Stimulated activated CD8-positive, alpha-beta memory T cell treated with anti-CD3 and anti-CD28 coated beads, Interleukin-2, amount 100 ng/mL, for 48 hours (primary cell): ENCODE measurements at places on chromosomes 3 and 15.

DNA sequence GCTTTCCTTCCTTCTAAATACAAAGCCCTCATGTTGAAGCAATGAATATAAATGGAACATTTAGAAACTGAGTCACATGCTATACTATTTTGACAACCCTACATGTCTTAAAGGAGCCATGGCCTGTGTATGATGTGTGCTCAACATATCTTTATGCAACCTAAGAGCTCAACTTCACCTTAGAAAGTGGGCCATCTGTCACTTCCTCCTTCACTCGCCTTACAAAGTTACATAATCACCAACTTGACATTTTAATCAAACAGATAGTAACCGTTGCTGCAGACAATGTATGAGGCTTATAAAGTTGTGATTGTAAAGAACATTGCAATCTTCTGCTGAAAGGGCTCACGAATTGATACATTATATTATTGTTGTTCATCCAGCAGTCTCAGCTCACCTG is 163.6 kb downstream of the SERPINI1 start:
- DNase-seq: no peak

GRCh38 chr15:78149805-78150751 is 916 bp downstream of the IDH3A start:
- DNase-seq: no peak

GRCh38 chr3:87272718-87273341 is 3.6 kb downstream of the POU1F1 start:
- DNase-seq: no peak

- DNase-seq: no peak
Measured at GRCh38 chr3:132293251-132293650, 24.0 kb upstream of the ACP3 start.

GRCh38 chr3:14764331-14765059 is 54.3 kb upstream of the FGD5 start:
- DNase-seq: no peak

DNA sequence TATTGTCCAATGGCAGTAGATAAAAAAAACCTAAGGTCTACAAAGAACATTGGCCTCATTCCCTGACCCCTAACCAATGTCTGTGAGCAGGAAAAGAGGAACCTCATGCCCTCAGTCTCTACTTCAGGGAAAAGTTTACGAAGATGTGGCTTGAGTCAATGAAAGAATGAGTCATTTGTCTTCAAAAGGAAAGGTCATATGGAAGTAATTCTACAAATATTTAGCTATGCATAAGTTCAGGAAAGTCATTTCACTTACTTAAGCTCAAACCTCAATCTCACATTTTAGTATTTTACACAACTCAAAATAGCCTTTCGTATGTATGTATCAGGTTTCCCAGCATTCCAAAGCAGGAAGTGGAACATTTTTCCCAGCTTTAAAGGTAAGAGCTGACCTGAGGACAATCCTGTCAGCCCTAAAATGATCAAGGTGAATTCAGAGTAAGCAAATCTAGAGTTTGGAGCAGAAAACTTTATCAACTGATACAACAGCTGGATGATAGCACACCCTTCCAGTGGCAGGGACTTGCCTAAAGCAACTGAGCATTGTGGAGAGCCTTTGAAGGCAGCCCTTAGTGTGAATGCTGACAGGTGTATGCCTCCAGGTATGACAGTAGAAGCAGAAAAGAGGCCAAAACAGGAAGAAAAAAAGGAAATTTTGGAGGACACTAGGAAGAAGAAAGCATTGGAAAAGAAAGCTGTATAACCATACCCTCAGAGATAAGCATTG is 53.9 kb upstream of the ACKR4 start:
- no peak for DNase-seq

- DNase-seq: no peak
Measured at GRCh38 chr15:79211481-79211880, 71.0 kb upstream of the ANKRD34C start.

GRCh38 chr3:184417619-184418327 is 37.9 kb downstream of the CHRD start:
- DNase-seq: peak; percentile 60

DNA sequence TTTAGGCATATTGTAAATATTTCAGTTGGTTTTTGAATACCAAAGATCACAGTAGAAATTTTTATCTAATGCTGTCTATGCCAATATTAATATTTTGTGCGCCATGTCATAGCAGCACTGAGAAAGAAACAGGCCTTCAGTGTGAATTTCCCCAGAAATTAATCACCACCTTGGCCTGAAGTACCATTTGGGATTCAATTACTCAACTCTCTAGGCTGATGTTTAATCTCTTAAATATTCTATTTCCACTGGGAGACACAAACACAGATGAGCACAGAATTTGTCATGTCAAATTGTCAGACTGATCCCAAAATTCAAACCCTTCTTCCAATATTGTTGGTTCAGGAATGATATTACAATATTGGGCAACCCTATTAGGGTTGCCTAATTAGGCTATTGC is 509.3 kb downstream of the ROBO1 start:
- no peak for DNase-seq

- DNase-seq: no peak
Measured at GRCh38 chr15:62477929-62478328, 312.8 kb upstream of the C2CD4B start.

DNA sequence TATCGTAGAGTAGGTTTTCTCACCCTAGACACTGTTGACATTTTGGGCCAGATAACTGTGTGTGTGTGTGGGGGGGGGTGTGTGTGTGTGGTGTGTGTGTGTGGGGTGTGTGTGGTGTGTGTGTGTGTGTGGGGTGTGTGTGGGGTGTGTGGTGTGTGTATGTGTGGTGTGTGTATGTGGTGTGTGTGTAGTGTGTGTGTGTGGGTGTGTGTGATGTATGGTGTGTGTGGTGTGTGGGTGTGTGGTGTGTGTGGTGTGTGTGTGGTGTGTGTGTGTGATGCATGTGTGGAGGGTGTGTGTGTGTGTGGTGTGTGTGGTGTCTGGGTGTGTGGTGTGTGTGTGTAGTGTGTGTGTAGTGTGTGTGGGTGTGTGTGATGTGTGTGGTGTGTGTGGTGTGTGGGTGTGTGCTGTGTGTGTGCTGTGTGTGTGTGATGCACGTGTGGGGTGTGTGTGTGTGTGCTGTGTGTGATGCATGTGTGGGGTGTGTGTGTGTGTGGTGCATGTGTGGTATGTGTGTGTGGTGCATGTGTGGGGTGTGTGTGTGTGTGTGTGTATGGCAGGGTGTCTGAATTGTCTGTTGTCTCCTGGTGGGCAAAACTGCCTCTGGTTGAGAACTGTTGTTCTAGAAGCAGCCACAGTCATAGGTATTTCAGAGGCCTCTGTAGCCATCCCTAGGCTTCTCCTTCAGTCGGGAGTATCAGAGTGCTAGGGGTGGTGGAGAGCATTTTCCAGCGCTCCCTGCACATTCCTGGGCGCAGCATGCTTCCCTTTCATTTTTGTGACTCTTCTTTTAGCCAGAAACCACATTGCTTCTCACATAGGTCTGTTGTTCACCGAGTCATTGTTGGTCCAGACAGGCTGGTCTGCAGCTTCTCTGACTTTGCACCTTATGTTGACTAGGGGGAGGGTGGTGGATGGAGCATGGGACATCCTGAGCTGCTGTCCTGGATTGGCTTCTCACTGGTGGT is 84.4 kb downstream of the THSD4 start:
- no peak for DNase-seq

GRCh38 chr15:40365016-40365415 is 7.0 kb downstream of the DISP2 start:
- DNase-seq: no peak

DNA sequence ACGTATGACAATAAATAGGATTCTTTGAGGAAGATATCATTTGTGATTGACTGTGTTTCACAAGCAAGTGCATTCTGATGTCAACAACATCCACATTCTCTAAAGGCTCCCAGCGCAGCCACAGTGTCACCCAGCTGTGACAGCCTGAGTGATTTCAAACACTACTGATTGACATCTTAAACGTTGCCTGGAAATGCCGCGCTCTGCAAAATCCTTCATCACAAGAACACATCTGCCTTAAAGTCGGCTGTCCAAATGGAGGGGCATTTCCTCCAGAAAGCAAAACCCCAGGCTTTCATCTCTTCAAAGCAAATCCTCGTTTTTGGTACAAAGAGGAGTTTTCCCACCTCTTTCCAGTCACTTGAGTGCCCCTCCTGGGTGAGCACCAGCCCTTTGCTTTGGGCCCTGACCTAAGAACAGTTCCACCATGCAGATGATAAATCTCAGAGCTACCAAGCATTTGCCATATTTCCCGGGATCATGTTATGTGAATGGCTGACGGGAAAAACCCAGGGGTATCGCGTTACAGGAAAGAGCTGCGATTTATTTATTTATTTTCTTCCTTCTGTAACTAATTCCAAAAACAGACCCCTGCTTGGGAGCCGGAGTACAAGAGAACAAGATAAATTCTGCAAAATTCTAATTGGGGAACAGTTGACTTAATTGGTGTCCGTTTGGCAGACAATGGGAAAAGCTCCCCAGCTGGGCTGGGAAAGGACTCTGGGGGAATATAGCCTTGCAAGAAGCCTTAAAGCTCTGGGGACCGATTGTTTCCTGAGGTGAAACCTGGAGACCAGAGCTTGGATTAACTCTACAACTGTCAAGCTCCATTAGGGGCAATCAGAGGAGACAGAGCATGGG is 703.8 kb upstream of the NR2F2 start:
- no peak for DNase-seq

GRCh38 chr3:178907081-178907480 is 164.5 kb downstream of the ZMAT3 start:
- DNase-seq: no peak

GRCh38 chr3:58005669-58006068 is 2.6 kb upstream of the FLNB start:
- DNase-seq: no peak

GRCh38 chr3:7962301-7962700 is 539.3 kb upstream of the LMCD1 start:
- DNase-seq: no peak

GRCh38 chr15:94306700-94307650 is 75.6 kb downstream of the MCTP2 start:
- DNase-seq: peak; percentile 10

GRCh38 chr3:12916159-12916558 is 74.8 kb upstream of the RPL32 start:
- DNase-seq: peak; percentile 18

GRCh38 chr15:32905481-32905880 is 187.7 kb downstream of the GREM1 start:
- DNase-seq: no peak

GRCh38 chr3:16559653-16560365 is 45.4 kb downstream of the DAZL start:
- DNase-seq: no peak

GRCh38 chr15:42499858-42500609 is 4.6 kb downstream of the SNAP23 start:
- no peak for DNase-seq

DNA sequence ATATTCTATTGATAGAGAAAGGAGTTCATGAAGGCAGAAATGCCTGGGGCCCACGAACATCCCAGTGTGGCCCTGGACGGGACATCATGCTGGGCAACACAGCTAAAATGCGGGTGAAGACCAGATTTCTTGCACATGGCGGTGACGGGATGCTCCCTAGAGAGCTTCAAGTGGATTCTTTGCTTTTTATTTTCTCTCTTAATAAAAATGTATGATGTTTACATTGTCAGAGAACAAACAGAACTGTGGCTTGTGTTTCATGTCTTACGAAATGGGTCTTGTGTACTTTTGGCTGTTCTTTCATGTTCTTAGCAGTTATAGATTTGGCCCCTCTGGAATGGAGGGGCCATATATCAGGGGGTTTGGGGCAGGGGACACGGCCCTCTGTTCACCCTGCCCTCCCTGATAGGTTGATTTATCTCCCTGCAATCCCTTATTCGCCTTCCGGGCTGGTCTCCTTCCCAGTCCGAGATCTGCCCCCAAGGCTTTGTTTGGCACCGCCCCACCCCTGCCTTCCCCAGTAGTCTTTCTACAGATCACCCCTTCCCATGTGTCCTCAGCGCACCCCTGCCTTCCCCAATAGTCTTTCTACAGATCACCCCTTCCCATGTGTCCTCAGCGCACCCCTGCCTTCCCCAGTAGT is 68.7 kb upstream of the CGNL1 start:
- DNase-seq: no peak

GRCh38 chr3:116614795-116615362 is 94.7 kb upstream of the TUSC7 start:
- no peak for DNase-seq

- DNase-seq: no peak
Measured at GRCh38 chr3:150594150-150594549, 9.0 kb upstream of the SELENOT start.

- DNase-seq: no peak
Measured at GRCh38 chr3:12878141-12878574, 36.8 kb upstream of the RPL32 start.

- no peak for DNase-seq
Measured at GRCh38 chr3:167493244-167493643, 19.4 kb upstream of the SERPINI2 start.

GRCh38 chr15:42102646-42103235 is 8.4 kb upstream of the PLA2G4D start:
- no peak for DNase-seq

DNA sequence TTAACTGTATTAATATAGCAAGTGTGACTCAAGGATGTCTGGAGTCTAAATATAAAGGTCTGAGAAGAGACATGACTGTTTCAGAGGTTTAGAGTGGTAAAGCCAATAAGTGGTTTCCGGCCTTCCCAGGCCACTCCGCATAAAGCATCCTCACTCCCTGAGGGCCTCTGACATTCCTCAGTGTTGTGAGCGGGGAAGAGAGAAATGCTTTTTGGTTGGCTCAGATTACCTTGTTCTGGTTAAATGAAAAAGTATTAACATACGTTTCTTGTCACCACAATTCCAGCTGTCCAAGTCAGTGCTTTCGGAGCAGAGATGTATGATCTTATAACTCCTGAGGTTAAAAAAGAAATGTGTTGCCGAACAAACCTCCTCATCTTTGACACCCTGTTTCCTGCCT is 103.8 kb downstream of the RBMS3 start:
- no peak for DNase-seq

GRCh38 chr15:27675571-27675970 is 423.5 kb downstream of the OCA2 start:
- DNase-seq: no peak

GRCh38 chr15:69673291-69673881 is 220.8 kb downstream of the RPLP1 start:
- DNase-seq: no peak

DNA sequence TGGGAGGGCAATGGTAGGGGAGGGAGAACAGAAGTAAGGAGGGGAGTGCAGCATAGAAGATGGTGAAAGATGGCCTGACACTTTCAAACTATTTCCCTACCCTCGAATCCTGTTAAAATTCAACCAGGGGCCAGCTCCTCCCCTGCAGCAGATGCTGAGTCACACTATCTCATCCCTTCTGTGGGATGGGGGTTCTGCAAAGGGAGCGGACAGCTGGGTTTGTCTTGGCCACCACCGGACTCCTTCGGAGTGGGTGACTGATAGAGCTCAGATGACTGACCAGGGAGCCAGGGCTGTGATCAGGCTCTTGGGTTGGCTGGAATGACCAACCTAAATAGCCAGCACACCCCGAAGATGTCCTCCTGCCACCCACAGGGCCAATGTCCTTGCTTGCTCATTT is 33.6 kb upstream of the TMCC1 start:
- no peak for DNase-seq

GRCh38 chr15:65450556-65450955 is 27.8 kb upstream of the IGDCC4 start:
- DNase-seq: no peak
